ENCODE measurements at places on chromosomes 7 and 10.

- no peak for DNase-seq
Measured at GRCh38 chr7:10657201-10657600, 316.5 kb upstream of the PHF14 start.

DNA sequence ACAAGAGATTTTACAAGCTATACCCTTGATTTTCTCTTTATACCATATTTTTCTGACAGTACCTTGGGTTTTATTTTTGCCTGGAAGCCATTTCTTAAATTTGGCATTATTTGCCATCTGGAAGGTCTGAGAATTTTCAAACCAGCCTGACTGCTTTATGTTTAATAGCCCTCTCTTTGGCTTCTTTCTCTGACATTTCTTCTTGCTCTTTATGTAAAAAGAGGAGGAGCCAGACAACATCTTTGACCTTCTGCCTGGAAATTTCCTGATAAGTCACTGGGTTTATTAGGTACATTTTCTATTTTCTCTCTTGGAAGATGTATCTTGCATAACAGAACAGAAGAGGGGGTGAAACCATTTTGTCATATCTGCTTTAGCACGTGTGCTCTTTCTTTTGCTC is 79.6 kb downstream of the LANCL2 start:
- no peak for DNase-seq

DNA sequence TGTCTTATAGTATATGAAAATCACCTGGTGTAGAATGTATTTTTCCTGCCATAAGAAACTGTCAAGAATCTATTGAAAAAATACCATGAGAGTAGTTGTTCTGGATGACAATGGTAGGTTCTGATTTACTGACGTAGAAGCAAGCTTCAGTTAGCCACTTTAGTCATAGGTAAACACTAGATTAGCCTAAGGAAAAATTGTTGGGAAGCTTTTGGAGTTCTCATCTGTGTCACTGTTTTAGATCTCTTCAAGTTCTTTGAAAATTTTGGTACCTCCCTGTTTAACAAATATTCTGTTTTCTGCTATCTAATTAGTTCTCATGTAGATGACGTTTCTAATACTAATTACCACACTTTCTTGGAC is 131.8 kb downstream of the ADK start:
- DNase-seq: peak; percentile 62

GRCh38 chr7:98211221-98211675 is at the start of gene BHLHA15:
TSS of gene BHLHA15 (plus strand) at chr7:98211439. CDS start at chr7:98212310, 871 bp downstream.
- DNase-seq: no peak

- no peak for DNase-seq
Measured at GRCh38 chr10:72462261-72462660, 107.5 kb upstream of the DNAJB12 start.

- peak; percentile 75 for DNase-seq
Measured at GRCh38 chr7:35753761-35754603, 46.9 kb upstream of the SEPTIN7 start.

DNA sequence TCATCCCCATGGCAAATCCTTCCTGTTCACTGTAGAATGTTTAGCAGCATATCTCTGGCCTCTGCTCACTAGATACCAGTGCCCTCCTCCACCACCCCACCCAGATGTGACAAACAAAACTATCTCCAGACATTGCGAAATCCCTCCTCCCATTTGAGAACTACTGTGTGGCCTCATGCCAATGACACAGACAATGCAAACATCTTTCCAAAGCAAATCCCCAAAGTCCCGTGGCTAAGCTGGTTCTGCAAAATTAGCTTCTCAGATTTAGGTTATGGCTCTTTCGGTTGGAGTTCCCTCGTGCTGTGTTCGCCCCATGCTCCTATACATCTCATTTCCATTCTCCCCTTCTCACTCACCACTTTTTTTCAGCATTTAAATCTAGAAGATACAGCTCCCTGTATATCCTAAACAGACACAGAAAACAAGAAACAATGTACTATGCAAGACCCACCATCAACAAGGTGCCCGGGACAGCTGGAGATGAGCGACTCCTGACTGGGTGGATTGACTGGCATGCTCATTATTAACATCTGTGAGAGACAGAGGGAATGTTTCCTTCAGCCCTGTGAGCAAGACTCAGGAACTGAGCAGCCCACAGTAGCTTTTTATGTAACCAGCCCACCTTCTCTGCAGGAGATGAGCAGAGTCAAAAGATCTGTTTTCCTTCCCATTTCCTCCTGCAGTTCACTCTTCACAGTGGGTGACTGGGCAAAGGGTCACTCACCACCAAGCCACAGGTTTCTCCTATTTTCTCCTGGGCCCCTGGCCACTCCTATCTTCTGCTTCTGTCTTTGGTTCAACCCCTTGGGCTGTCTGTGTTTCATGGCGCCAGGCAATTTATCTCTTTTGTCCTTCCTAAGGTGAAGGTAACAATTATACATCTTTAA is 225.7 kb upstream of the AOAH start:
- no peak for DNase-seq

- no peak for DNase-seq
Measured at GRCh38 chr10:109886037-109886780, 37.1 kb downstream of the XPNPEP1 start.

- DNase-seq: no peak
Measured at GRCh38 chr10:113663142-113663541, 699 bp downstream of the NRAP start.

DNA sequence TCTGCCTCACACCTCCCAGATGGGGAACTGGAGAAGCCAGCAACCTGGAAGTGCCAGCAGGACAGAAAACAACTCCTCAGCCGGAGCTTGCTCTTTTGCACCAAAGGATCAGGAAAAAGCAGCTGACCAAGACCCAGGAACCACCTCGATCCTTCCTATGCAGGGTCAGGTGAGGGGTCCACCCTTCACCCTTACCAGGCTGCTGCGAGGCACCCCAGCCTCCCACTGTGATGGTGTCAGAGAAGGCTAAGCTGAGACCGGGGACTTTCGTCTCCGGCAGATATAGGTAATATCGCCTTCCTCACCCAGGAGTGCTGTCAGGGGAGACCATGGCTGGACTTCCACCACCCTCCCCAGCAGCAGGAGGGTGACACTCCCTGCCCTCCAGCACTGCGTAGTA is 254.7 kb downstream of the TCERG1L start:
- DNase-seq: no peak

DNA sequence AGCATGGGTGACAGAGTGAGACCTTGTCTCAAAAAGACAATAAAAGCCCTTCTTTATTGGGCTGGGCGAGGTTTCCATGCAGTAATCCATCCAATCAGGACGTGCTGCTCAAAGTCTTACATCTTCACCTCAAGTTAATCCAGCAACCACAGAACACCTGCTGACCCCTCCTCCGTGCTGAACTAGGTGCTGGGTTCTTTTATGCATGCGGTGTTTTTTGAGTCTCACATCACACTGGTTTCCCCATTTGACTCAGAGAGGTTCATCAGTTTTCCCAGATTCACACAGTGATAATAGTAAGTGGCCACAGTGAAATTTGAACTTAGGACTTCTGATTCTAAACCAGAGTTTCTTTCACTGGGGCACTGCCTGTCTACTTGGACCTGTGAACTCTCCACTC is 58.3 kb upstream of the GTF2I start:
- no peak for DNase-seq

DNA sequence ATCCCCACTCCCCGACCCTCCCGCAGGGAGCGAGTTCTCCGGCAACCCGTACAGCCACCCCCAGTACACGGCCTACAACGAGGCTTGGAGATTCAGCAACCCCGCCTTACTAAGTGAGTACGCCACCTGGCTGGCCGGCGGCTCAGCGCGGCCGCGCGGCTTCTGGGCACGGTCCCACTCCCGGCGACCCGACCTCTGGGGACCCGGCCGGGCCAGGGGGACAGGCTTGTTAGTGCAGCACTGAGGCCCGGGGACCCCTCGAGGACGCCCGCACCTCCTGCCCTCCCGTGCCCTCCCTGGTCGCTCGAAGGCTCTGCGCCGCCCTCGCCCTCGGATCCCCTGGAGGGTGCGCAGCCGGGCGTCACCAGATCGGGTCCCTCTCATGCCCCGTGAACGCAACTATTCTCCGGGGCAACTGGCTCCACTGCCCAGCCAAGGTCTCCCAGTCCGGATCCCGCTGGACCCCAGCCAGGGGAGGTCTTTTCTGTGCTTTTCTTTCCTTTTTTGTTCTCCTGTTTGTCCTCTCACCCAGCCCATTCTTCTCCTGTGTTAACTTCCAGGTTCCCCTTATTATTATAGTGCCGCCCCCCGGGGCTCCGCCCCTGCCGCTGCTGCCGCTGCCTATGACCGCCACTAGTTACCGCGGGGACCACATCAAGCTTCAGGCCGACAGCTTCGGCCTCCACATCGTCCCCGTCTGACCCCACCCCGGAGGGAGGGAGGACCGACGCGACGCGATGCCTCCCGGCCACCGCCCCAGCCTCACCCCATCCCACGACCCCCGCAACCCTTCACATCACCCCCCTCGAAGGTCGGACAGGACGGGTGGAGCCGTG is 81.8 kb downstream of the PAX2 start:
- no peak for DNase-seq

GRCh38 chr7:103127006-103127405 is 21.9 kb downstream of the NAPEPLD start:
- DNase-seq: no peak

DNA sequence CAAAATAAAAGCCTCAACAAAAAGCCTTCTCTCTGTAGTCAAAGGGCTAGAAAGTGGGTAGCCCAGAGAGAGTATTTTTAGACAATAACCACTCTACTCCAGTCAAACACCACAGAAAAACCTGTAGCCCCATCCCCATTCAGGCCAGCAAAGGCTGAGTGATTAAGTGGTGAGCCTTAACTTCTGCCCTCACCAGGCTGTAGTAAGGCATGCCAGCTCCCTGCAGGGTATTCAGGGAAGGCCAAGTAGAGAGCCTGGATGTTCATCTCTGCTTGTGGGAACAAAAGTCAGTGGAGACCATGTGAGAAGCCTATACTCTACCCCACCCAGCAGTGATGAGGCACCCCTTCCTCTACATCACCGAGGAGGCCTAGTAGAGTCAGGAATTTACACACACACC is 51.2 kb downstream of the HIF1AN start:
- DNase-seq: no peak

DNA sequence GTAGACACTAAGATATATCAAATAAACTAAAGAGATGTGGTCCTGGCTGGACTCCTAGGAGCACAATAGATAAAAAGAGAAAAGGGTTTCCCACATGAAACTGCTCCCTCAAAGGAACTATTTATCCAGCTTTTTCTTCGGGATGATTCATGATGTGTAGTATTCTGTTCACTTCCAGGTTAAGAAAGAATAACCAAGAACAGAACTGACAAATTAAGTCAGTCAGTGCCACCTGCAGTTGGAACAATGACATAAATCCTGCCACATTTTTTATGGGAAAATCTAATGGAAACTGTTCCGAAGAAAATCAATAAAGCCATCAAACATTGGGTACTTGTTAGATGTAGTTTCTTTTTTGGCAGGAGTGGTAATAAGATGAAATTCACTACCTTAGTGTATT is 87.1 kb downstream of the POLR1F start:
- peak; percentile 61 for DNase-seq

- no peak for DNase-seq
Measured at GRCh38 chr7:107312418-107312817, 143.6 kb downstream of the HBP1 start.

- DNase-seq: no peak
Measured at GRCh38 chr7:27840313-27840712, 100.4 kb downstream of the TAX1BP1 start.

DNA sequence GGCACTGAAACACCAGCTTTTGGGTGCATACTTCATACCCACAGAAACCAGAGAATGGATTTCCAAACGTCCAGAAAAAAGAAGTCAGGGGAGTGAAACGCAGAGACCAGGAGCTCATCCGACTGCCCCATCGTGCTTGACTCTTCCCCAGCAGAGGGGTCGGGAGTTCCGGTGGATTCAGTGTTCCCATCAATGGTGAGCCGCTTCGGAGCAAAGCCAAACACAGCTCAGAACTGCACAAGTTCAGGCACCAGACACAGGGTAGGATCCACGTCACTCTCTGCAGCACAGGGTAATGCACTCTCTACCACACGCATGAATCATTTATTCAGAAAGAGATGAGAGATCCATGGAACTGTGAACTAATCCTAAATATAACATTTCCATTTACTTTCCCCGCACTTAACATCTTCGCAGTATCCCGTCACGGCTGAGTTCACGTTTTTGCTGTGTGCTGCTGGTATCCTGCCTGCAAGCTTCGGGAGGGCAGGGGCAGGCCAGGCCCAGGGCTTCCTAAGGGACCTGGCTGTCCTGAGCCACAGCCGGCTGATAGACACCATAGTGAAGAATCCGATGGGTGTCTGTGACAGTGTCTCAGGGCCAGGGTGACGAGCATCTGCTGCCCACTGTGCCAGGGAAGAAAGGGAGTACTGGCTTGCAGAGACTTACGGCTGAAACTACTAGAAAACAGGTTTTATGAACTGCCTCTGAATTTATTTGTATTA is 545.3 kb downstream of the PTPRN2 start:
- DNase-seq: no peak

- DNase-seq: no peak
Measured at GRCh38 chr10:129659508-129660268, 192.6 kb downstream of the MGMT start.

DNA sequence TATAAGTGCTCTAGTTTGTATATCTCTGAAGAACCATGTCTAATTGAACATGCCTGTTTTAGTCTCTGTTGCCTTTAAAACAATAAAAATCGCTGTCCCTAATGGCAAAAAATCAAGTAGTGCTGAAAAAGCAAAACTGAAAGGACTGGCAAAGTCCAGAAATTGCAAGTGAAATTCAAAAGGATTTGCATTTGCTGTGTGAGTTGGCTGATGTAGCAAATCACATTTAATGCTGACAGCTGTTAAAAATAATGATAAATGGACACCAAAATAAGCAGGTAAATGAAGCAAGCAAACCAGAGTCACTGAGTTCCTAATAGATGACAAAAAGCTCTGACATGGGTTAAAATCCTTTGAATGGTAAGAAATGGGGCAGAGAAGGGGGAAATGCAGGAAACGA is 874.1 kb downstream of the GRM8 start:
- DNase-seq: no peak

GRCh38 chr7:8089036-8089780 is 120.6 kb downstream of the GLCCI1 start:
- DNase-seq: no peak

DNA sequence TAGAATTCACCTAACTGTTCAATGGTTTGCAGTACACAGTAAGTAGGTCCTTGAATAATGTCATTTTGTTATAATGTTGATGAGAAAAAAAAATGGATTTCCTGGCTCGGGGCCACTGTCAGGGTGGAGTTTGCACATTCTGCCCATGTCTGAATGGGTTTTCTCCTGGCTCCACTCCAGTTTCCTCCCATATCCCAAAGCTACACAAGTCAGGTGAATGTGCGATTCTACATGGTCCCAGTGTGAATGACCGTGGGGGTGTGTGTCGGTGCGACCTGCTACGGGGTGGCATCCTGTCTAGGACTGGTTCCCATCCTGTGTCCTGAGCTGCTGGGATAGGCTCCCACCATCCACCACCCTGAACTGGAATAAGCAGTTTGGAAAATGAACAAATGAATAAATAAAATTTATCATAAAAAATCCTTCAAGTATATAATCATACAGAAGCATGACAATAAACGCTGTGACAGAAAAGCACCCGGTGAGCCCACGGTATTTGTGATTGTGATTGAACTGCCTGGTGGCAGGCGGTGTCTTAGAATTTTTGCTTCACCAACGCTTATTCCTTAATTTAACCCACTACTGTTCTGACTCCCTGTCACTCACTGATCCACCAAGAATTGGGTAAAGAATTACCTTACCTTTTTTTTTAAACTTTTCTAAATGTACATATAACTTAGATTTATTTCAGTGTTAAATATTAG is 114.1 kb downstream of the ICA1 start:
- DNase-seq: no peak

GRCh38 chr10:73875139-73875475 is 752 bp upstream of the CAMK2G start:
- DNase-seq: no peak

- no peak for DNase-seq
Measured at GRCh38 chr10:69828144-69828870, 26.6 kb downstream of the COL13A1 start.
